SIG-M5 (cell line): ENCODE measurements at places on chromosomes 1 and 21.

DNA sequence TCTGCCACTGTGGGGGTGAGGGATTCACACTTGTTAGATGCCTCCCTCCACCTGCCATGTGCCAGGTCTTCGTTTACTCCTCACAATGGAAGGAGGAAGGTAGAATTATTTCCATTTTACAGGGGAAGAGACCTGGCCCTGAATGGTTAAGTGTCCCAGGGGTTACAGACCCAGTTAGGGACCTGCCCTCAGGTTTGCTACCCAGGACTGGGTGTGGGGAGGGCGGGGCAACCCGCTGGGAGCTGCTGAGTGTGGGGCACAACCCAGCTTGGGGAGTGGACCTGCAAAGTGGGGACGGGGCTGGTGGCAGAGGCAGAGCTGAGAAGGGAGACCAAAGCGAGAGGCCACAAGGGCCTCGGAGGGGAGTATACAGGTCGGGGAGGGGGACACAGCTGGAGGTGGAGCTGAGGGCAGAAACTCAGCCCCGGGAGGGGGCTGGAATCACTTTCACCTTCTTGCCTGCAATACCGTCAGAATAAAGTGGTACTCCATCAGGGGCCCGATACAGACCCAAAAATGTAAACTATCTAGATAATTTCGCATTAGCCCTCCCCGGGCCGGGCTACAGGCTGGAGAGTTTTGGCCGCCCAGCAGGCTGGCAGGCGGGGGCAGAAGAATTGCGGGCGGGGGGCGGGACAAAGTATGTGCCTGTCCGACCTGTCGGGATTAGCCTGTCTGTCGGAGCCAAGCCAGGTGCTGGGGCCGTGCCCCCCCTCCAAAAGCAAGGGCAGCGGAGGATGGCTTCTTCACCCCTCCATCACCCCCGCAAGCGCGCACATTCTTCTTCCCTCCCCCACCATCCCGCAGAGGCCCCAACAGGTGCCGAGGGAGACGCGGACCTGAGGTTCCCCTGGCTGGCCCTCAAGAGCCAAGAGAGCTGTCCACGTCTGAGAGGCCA lies 1.4 kb downstream of the RSPO1 start:
- no peak for DNase-seq

GRCh38 chr1:113101588-113101987 lies 28.6 kb downstream of the LRIG2 start:
- no peak for DNase-seq

- DNase-seq, result no peak
These were observed 1719.5 kb downstream of the MRPL39 start for GRCh38 chr21:23887725-23888306.

GRCh38 chr1:110607536-110608230 lies 1.5 kb upstream of the KCNA2 start:
- DNase-seq, result no peak

DNA sequence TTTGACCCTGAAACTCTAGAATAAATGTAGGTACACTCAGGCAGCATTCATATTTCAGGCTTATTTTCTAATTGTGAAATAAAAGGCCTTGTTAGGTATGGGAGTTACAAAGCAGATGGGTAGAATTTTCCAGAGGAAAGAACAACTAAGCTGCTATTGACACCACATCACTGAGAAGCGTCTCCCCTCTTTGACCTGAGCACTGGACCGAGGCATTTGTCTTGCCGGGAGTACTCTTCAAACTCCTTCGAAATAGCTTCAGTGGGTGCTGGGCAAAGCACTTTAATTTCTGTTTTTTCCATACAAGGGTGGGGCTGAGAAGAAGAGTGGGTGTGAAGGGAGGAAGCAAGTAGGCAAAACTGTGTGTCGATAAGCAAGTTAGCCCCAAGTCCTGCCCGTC lies 36.4 kb downstream of the ABCA4 start:
- no peak for DNase-seq

GRCh38 chr1:89939059-89939570 lies 55.8 kb upstream of the ZNF326 start:
- no peak for DNase-seq

DNA sequence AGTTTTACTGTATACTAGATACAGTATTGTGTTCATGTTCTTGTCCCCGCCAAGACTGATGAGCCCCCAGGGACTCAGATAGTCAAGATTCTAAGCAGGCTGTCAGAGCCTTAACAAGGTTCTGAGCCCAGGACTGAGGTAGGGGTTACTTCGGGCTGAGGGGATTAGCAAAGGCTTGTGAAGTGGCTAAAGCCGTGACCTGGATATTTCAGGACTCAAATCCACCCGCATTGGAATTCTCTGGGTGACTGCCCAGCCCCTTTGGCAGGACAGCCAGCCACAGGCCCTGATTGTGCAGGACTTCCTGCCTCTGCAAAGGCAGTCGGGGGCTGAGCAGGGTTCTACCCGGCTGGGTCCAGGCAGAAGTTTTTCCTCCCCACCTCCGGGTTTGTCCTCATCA lies at the start of gene PLA2G5:
Gene PLA2G5 (plus strand): TSS at position 321 of the 400 bp plus-strand sequence. CDS start 14,637 bp downstream, outside the sequence.
- no peak for DNase-seq

DNA sequence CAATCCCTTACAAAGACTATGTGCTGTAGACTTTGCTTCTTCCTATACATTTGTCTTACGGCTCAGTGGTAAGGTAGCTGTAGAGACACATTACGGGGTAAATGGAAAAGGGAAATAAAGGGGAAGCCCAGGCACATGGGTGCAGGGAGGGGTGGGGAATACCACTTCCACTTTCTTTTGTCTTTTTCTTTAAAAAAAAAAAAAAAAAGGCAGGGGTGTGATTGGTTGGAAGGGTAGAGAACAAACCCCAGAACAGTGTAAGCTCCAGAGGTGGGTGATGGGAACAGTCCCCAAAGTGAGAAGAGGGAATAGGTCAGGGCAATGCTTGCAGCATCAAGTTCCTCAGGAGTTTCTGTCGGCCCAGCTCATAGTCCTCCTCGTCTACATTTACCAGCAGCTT lies 3.9 kb downstream of the NIT1 start:
- no peak for DNase-seq

GRCh38 chr1:119667173-119667572 lies 19.1 kb upstream of the ZNF697 start:
- DNase-seq, result no peak

GRCh38 chr21:33855190-33855589 lies 60.4 kb downstream of the ATP5PO start:
- no peak for DNase-seq
